ENCODE measurements at places on chromosomes 13 and 19.

DNA sequence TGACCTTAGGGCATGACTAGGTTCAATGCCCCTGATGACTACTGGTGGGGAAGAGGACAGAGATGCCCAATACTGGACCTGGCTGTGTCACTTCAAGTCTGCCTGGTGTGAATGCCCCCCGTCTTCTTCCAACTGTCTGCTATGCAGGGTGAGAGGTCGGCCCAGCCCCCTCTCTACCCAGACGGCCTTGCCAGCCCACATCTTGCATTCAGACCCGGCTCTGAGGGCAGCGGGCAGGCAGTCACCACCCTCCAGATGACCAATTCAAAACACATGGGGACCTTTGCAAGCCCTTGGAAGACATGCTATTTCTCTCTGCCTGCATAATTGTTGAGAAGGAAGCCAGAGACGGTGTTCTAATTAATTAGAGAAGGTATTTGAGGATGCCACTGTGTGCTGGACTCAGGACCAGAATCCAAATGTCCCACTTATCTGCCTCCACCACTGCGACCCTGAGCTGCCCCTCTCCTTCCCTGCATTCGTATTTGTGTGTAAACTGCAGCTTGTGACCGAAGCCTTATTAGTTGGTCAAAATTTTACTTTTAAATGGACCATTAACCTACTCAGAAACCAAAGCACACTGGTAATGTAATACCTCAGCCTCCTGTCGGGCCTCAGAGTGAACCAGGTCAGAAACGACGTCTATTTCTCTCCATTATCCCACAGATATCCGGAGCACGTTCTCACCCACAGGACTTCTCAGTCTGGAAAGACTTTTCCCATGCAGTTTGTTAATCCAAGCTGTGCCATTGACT, 407.0 kb downstream of the ZNF536 start:
- DNase-seq = no peak

- DNase-seq = no peak
Observed at GRCh38 chr13:39095500-39095899, 57.2 kb downstream of the NHLRC3 start.

- DNase-seq = no peak
Observed at GRCh38 chr19:49488046-49488862, 846 bp downstream of the RPL13A start.

DNA sequence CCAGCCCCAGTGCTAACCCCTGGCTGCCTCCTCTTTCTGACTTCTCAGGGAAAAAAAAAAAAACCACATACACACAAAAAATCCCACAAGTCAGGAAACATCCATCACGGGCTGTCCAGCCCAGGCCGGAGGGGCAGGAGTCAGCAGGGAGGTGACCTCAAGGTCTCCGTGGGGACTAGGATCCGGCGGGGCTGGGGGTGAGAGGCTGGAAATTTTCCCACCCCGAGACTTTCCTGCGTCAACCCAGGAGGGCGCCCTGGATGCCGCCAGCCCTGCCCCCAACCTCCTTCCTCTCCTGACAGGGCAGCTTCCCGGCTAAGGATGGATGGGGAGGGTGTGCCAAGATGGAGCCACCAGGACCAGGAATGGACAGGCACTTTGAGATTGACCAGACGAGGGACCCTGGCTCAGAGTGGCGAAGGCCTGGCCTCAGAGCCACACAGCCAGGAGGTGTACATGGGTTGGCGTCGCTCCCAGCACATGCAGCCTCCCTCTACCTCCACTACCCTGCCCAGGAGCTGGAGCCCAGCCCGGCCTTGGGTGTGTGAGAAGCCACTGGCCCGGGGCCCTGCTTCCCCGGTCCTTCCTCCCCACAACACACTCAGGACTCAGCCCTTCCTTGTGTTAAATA, 33.3 kb downstream of the BLOC1S3 start:
- no peak for DNase-seq

GRCh38 chr19:22422211-22422610, at the start of gene ZNF98:
Gene ZNF98 (minus strand): TSS chr19:22422346. CDS start chr19:22422224, 122 bp downstream.
- no peak for DNase-seq

DNA sequence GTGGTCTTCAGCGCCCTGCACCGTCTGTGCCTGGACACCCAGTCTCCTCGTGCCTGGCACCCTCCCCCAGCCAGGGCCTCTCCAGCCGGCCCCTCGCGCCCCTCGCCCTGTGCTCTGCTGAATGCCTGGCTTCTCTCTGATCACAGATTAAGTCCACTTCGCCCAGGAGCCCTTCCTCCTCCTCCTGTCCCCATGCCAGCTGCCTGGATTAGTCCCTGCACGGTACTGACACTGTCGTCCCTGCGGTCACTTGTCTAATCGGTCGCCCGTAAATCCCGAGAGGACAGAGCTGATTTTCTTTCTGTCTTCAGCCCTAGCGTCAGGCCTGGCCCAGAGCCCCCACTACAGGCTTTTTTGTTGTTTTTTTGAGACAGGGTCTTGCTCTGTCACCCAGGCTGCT, 6.6 kb downstream of the THOP1 start:
- DNase-seq = no peak

DNA sequence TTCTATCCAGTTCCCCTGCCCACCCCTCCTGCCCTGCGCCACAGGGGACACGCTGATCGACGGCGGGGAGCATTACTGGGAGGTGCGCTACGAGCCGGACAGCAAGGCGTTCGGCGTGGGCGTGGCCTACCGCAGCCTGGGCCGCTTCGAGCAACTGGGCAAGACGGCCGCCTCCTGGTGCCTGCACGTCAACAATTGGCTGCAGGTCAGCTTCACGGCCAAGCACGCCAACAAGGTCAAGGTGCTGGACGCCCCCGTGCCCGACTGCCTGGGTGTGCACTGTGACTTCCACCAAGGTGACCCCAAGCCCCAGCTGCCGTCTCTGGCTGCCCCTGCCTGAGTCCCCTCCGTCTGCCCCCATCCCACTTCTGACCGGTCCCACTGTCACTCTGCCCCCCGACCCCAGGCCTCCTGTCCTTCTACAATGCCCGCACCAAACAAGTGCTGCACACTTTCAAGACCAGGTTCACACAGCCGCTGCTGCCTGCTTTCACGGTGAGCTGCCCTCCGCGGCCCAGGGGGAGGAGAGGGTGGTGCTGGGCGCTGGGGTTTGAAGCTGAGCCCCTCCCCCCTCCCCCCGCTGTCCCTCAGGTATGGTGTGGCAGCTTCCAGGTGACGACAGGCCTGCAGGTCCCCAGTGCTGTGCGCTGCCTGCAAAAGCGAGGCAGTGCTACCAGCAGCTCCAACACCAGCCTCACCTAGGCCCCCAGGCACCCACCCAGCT, 15.5 kb downstream of the STAP2 start:
- no peak for DNase-seq

- DNase-seq = no peak
Observed at GRCh38 chr19:33921165-33921564, 124.5 kb downstream of the KCTD15 start.

DNA sequence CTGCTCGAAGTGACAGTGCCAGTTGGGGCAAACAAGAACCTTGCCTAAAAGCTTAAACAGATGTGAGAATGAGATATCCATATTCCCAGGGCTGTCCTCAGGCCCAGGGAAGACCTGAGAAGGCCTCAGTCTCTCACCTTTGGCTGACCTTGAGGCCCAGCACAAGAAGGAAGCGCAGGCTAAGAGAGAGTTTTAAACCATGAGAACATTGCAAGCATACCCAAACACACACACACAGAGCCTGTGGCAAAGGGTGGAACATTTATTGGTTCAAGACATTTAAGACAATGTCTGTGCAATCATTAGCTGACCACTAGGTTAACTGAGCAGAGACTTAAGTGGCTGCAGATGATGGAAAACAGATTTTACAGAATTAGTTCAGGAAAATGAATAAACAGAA, 248.2 kb downstream of the NBEA start:
- DNase-seq = no peak

DNA sequence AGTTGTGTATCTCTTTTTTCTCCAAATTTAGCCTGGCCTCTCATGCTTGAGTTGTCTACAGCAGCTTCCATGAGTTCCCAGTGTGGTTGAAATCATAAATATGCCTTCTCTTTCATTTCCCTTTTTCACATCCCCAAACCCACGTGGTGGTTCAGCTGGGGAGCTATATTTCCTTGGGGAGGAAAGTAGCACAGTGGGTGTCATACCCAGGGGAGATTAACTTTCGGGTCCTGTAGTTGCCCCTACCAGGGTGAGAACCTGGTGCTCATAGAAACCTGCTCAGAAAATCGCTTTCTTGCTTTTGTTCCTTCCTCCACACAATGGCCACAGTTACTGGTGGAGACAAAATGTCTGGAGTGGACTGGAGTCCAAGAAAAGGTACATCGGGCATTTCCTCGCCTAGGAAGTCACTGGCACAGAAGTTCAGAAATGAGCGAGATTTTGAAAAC, 7.0 kb upstream of the LILRA4 start:
- DNase-seq = no peak

- DNase-seq = no peak
Observed at GRCh38 chr19:12237143-12237839, 57.4 kb downstream of the ZNF44 start.

- no peak for DNase-seq
Observed at GRCh38 chr13:95641291-95642027, 3.0 kb downstream of the DZIP1 start.

GRCh38 chr19:9187191-9187590, 8.4 kb downstream of the OR7D2 start:
- DNase-seq = no peak

GRCh38 chr19:34096020-34096915, 76.0 kb upstream of the LSM14A start:
- DNase-seq = no peak

DNA sequence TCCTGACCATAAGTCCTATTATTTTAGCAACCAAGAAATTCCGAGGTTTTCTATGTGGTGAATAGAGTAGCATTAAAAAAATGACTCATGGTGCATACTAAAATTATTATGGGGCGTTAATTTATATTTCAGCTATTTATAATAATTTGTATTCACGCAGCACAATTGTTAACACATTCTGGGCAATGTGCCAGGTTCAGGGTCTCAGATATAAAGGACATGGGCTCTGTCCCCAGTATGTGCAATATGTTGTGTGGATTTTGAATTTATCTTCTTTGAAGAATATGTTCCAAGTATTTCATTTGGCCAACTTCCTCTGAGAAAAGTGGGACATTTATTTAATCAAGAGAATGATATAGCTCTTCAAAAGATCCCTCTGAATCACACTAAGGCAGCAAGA, 1434.7 kb upstream of the PRR20A start:
- no peak for DNase-seq

- DNase-seq = no peak
Observed at GRCh38 chr13:20991741-20992520, 69.5 kb downstream of the LATS2 start.

GRCh38 chr19:35828692-35829301, 16.2 kb upstream of the PRODH2 start:
- no peak for DNase-seq

GRCh38 chr19:21611659-21612402, 106.4 kb downstream of the ZNF429 start:
- DNase-seq = no peak
